CD4-positive, alpha-beta T cell (primary cell): ENCODE measurements at places on chromosomes 16 and 17.

DNA sequence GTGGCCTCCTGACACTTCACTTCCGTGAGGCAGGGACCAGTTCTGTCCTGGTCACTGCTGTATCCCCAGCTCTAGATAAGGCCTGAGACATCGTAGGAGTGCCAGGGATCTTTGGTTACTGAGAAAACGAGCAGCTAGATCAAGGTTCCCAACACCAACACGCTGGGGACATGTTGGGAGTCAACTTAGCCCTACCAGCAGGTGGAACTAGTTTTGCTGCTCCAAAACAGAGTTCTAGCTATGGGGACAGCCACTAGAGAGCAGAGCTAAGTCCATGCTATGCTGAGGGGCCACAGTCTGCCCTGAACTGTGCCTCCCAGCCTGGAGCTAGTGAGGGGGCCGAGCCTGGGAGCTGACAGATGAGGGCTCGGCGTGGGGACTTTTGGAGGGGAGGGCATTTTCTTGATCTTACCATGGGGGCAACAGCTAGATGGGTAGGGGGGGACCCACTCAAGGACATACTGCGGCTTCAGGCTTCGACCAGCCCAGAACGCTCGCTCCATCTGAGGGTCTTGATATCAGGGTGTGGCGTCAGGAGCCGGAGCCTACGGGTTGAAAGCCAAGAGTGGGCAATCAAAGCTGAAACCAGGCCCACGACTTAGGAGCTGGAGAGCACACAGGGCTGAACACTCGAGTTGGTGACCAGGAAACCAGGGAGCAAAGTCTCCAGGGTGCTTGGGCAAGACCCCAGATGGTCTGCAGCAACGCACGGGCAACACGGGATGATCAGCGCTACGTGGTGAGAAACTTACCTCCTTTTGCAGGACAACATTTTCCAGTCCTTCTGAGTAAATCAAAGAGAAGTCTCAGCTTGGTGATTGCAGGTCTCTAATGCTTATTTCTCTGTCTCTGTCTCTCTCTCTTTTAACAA, 13.4 kb downstream of the SNX20 start:
- peak; percentile 25 for DNase-seq

DNA sequence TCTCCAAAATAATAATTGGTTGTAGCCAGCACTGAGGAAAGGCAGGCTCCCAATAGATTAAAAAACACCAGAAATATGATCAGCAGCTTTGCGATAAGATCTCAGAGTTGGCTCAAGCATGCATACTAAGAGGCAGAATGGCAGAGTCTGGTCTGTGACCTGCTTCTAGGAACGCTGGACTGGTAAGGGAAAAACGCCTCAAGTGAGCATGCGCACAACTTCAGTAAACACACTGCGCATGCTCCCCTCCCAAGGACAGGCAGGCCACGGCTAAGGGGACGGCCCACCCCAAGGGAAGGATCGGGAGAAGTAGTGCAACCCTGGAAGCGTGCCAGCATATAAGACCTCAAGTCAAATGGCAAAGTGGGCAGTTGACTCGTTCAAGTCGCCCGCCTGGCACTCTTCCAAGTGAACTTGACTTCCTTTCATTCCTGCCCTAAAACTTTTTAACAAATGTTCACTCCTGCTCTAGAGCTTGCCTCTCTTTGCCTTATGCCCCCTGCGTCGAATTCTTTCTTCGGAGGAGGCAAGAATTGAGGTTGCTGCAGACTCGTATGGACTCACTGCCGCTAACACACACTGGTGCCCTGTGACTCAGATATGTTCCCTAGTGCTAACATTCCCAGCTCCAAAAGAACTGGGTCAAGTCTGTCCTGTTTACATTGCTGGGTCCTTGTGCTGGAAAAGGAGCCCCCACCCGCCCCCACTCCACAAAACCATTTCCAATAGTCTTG, 22.4 kb upstream of the PRM1 start:
- no peak for DNase-seq

- peak; percentile 91 for DNase-seq
Observed at GRCh38 chr16:56609463-56609921, 1.1 kb downstream of the MT2A start.

DNA sequence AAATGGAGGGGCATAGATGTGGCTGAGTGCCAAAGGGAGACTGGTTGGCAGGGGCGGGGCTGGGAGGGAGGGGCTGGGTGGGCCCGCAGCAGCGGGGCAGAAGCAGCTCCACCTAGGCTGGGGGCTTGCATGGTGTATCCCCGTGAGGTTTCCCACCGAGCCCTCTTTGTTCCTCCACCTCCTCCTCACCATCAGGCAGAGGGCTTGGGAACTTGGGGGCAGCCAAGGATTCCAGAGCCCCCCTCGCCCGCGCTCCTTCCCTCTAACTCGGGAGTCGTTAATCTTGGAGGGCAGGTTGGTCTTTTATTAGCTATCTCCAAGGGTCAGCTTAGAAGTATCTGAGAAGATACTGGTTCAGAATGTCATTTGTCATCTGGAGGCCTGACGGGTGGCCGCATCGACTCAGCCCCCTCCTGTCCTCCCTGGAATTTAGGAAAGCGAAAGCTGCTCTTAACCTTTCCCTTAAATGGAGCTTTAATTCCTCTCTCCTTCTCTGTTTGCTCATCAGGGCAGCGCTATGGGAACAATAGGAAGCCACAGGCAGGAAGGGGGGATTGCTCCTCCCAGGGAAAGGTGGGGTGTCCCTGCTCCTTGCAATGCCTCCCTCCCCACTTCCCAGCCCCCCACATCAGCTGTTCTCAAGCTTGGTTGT, 274.3 kb upstream of the XYLT1 start:
- DNase-seq = no peak

DNA sequence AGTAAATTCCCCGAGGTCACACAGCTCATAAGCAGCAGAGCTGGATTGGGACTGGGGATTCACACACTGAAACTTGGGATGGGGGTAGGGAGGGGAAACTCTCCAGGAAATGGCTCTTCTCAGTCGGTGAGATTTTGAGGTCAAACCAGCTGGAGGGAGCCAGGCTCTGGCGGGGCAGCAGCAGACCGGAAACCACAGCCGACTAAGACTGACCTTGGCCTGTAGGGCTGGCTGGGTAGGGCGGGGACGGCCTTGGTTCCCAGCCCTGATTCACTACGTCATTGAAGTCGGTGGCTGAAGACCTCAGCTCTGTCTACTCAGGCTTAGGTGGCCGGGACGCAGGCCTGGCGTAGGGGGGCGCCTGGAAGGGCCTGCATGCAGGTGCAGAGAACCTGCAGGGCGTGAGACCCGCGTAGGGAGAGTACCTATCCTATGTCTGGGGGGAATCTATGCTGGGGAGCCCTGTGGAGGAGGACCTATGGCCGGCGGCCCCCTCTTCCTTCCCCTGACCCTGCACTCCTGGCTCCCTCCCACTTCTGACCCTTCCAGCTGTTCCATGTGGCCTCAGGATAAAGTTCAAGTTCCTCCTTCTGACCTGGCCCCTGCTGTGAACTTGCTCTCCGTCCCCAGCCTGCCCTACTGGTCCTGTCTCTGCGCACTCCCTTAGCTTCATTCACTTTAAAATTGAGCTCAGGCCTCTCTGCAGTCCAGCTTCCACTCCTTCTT, 11.9 kb upstream of the SLC4A1 start:
- no peak for DNase-seq

DNA sequence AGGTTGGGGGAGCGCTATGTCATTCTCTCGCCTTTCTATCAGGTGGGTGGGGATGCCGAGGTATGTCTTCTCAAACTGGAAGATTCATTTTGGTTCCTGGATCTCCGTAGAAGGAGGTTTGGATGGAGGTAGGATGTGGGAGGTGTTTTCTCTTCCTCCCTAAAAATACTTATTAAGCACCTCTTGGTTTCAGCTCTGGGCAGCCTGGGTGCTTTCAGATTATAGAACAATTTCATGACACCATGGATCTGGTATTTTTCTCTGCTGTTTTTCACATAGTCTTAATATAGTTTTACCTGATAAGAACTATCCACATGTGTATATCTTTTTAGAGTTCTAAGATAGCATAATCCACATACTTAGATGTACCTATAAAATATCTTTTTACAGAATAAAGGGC, 92.9 kb downstream of the YPEL2 start:
- DNase-seq = no peak

DNA sequence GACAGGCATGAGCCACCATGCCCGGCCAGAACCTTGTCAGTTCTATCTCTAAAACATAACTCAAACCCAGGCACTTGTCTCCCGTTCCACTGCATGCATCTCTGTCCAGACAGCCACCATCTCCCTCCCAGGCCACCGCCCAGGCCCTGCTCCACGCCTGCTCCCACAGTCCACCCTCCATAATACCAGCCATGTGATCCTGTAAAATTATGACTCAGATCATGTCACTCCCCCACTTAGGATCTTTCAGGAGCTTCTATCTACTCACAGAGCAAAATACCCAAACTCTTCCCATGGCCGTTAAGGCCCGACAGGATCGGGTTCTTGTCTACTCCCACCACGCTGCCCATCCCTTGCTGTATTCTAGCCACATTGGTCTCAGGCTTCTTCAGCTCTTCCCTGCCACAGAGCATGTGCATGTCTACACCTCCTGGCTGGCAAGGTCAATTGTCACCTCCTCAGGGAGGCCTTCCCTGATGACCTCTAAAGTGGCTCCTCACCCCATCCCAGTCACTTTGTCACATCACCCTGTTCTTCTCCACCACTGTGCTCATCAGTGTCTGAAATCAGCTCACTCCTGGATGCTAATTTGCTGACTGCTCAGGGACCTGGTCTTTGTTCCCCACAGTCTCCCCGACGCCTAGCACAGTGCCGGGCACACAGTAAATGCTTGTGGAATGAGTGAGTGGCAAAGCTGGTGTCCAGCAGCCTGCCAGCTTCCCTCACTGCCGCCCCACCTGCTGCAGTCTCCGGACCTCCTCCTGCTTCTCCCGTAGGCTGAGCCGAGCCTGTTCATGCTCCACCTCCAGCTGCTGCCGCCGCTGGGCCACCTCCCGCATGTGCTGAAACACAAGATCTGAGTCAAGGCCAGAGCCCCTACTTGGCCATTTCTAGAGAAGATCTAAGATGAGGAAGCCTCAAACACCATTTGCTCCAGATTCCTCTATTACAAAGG, 6.7 kb downstream of the TSPOAP1 start:
- no peak for DNase-seq

DNA sequence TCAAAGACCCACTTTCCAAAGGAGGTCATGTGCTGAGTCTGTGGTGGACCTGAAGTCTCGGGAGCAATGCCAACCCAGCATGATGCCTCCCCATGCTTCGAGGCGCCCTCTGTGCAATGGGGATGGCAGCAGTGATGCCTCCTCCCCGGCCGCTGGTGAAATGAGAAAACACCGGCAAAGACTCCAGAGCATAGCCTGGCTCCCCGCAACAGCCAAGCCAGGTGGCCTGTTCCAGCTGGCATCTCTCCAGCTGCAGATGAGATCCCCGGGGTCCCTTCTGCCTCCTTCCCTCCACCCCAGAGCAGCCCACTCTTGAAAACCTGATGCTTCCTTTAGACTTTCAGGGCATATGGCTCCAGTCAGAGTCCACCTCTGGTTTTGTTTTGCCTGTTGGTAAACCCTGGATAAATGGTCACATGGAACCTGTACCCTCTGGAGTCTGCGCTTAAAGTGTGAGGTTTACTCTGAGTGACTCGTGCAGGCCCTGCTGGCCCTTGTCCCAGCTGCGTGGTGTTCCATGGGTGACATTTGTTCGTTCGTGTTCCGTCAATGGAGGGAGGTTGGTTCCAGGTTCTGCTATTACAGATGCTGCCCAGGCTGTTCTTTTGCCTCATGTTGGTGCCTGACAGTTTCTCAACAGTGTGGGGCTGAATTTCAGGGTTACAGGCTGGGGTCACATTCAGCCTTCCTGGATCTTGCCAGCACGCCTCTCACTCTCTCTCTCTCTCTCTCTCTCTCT, 181.8 kb upstream of the CIBAR2 start:
- no peak for DNase-seq

DNA sequence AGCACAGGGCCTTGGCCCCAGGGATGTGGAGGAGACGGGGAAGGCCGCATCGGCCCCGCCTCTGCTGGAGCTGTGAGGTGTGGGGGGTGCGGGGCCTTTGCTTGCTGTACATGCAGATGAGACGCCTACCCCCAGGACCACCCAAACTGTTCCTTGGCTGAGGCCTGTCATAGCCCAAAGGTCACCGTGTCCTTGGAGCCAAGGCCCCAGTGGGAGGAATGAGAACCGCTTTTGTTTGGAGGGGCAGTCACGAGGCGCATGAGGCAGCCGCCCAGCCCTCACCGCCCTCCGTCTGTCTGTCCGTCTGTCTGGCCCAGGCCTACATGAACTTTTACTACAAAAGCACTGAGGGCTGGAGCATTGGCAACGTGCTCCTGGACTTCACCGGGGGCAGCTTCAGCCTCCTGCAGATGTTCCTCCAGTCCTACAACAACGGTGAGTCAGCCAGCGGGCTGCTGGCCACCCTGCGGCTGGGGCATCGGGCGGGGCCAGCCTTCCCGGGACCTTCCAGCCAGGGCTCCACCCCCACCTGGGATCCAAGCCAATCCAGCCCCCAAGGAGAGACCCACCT, 8.8 kb downstream of the TAX1BP3 start:
- DNase-seq = no peak

DNA sequence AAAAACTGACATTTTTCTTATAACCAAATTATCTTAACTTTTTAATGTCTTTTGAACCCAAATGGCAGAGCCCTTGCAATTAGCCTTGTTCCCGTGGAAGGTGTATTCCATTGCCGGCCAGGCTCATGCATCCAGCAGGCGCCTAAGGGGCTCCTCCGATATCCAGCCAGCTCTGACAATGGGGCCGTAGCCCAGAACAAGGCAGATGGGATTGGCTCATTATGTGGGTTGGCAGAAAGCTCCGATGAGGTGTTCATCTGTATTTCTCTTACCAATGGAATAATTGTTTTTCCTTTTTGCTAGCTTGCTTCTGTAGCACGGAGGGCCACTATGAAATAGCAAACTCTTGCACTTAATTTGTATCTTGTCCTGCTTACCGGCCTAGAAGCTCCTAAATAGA, 208.2 kb upstream of the CHMP6 start:
- no peak for DNase-seq

- DNase-seq = no peak
Observed at GRCh38 chr16:2967721-2968161, 1.4 kb upstream of the PAQR4 start.

DNA sequence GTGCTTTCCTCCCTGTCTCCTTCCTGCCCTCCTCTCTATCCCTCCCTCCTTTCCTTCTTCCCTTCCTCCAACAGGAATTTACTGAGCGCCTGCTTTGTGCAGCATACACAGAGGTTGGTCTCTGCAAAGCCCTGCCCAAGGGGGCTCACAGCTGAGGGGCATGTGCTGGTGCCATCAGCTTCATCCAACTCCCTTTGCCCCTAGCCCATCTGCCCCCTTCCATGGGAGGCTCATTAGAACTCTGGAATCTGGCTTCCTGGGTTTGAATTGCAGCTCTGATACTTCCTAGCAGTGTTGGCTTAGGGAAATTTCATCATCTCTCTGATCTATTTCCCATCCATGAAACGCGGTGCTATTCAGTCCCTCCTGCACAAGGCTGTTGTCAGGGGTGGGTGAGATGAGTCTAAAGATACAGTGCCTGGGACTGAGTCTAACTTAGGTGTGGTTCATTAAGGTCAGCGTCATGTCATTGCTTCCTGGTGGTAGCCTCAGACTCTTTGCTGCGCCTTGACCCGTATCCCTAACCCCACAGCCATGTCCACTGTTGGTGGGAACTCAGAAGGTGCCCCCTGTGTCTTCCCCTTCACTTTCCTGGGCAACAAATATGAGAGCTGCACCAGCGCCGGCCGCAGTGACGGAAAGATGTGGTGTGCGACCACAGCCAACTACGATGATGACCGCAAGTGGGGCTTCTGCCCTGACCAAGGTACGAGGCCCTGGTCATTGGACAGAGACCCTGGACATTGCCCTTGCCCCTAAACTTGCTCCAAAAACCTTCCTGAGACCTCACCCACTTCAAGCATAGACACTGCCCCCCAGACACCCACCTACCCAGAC, 10.3 kb downstream of the MMP2 start:
- DNase-seq = no peak
